ENCODE measurements at places on chromosomes 1 and 21. TPM values are rescaled to one million over a fixed set of nuclear protein-coding genes. Genes with fewer than 3 reads are reported as not detected.

GRCh38 chr1:214516434-214517326 is 34.7 kb downstream of the PTPN14 start:
- no peak for DNase-seq

- no peak for DNase-seq
Measured at GRCh38 chr1:208013210-208013609, 102.3 kb upstream of the CD34 start.

GRCh38 chr1:145782272-145783099 is 41.4 kb downstream of the RNF115 start:
- no peak for DNase-seq

DNA sequence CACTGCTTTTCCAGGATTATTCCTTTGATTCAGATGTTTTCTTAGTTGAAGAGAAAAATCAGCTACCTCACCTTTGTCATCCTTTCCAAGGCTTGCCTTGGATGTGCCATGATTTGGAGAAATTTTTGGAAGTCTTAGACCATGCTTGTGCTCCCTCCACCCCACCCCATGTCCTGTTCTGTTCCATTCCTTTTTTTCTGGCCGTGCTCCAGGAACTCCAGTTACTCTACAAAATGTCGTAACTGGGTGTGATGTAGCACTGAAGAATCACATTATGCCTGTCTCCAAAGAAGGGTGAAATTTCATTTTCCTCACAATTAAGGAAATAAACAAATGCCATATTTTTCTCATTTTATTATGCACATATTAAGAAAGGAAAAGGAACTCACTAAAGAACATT is 217.8 kb upstream of the ZRANB2 start:
- no peak for DNase-seq

DNA sequence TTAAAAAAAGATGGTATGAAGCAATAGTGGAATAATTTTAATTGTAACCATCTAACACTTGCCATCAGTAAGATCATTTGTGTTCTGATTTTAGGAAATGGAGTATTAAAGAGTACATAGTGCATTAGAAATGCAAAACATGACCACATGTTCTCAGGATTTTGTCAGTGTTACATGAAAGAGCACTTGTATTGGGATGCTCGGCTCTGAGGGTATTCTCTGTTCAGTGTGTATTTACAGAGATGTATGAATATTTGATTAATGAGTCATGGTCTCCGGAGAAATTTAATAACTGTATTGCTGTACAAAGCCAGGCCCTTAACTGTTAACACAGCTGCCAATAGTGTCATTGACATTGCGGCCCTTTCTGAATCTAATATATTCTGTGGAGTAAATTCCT is 91.7 kb downstream of the ATG4C start:
- no peak for DNase-seq

- no peak for DNase-seq
Measured at GRCh38 chr1:22342734-22343191, 108.9 kb upstream of the ZBTB40 start.

Gene WNT9A
- total RNA-seq: 2.7 TPM

Gene ECM1
- total RNA-seq: 0.30 TPM
